Articular chondrocyte of knee joint (primary cell): ENCODE measurements at places on chromosomes 13 and 19. TPM values are rescaled to one million over a fixed set of nuclear protein-coding genes. Genes with fewer than 3 reads are reported as not detected.

ICAM5 gene
- under 0.01 and 0.13 TPM in 2 replicates for total RNA-seq

SIGLEC12 gene
- not detected in 2 replicates for total RNA-seq

ERICH4 gene
- total RNA-seq = not detected in 2 replicates

SRRM5 gene
- not detected in 2 replicates for total RNA-seq

PRRG2 gene
- 0.22 and 0.26 TPM in 2 replicates for total RNA-seq
